Activated gamma-delta T cell treated with Interleukin-2 at 50 U/mL for 16 hours (primary cell): ENCODE measurements at places on chromosomes 2 and 18.

GRCh38 chr2:136243638-136244535 lies 125.9 kb upstream of the CXCR4 start:
- no peak for DNase-seq

GRCh38 chr2:63834401-63834800 lies 7.3 kb upstream of the UGP2 start:
- no peak for DNase-seq

GRCh38 chr2:70966681-70967080 lies 11.7 kb upstream of the ANKRD53 start:
- DNase-seq: no peak

DNA sequence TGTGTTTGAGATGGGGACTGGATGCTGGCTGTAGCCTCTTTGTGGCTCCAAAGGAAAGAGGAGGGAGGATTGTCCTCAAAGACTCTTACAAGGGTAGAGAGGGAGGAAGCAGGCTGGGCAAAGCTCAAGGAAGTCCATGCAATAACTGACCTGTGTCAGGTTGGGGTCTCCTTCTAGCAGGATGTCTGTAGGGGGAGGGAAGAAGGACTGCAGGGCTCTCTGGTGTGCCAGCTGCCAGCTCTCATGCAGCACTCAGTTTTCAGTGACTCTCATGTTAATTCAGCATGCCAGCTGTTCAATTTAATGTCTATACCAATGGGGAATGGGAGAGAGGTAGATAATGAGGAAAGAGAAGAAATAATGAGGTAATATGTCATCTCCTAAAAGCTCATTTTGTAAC lies 85.3 kb upstream of the RANBP2 start:
- no peak for DNase-seq

DNA sequence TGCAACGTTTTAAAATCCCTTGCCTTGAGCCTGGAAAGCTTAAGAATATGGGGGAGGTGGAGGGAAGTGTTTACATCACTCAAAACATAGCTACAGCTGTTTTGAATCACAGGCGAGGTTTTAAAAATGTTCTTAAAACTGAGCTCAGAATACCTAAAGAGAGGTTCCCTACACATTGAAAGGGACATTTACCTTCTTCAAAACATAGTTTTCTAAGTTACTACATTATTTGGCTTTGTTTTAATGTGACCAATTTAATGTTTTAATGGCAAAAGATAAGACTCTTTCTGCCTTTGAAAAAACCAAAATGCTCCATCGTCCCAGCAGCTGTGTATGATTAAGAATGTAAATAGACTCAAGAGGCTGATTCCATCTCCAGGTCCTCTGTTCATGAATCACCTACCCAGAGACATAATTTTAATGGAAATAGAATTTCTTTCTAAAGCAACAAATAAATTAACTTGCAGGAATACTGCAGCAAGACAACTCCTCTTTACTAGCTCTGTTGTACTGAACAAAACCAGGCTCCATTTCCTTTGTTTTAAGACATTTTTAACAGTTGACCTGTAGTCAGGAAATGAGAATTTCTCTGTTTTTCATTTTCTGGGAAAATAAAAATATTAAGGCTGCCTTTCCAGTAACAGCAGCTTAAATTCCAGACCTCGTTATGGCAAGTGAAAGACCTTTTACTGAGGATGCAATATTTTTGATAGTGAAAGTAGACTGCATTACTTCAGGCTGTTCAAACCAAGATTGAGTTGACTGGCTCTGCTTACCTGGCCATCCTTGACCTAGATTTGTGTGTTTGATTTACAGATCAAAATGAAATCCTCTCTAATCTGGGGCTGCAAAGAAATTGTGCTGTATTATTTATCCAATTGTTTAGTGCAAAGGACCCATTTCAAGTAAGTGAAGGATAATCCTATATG lies 33.7 kb upstream of the WDR75 start:
- no peak for DNase-seq

- no peak for DNase-seq
Observed at GRCh38 chr18:47560723-47561715, 309.6 kb upstream of the SKOR2 start.

DNA sequence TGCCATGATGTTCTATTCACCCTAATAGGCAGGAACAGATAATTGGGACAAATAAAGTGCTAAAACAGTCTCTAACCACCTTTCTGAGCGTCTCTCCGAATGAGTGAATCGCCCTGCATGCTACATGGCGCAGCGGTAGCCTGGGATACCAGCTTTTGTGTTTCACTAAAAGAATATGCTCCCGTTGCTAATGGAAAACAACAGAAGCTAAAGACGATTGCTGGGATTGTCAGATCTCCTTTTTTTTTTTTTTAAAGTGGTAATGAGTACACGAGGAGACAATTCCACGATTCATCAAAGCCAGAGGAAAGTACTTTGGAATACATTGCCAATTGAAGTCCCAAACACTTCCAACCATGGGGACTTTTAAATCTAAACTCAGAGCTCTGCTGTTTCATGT lies 1815.3 kb upstream of the CELF4 start:
- DNase-seq: no peak

GRCh38 chr2:218320704-218321336 lies 28.5 kb upstream of the TMBIM1 start:
- no peak for DNase-seq

DNA sequence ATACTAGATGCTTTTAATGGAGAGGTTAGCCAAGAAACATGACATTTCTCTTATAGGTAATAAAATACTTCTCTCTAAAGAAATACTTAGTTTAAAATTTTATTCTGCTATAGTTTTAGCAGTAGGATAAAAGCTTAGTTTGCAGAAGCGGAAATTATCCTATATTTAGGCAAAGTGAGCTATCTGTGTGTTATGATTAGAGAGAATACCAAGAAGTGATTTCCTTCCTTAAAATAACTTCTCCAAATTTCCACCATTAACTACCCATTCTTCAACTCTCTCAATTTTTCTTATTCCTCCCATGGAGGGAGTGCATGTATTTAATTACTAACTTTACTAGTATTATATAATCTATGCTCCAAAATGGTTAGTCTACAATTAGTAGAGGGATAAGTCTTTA lies 15.8 kb upstream of the IL1RL1 start:
- DNase-seq: no peak

- no peak for DNase-seq
Observed at GRCh38 chr2:23346781-23347180, 38.2 kb upstream of the KLHL29 start.

GRCh38 chr2:230906471-230907230 lies 18.4 kb downstream of the GPR55 start:
- no peak for DNase-seq

- no peak for DNase-seq
Observed at GRCh38 chr2:20225294-20226151, 593 bp upstream of the SDC1 start.

DNA sequence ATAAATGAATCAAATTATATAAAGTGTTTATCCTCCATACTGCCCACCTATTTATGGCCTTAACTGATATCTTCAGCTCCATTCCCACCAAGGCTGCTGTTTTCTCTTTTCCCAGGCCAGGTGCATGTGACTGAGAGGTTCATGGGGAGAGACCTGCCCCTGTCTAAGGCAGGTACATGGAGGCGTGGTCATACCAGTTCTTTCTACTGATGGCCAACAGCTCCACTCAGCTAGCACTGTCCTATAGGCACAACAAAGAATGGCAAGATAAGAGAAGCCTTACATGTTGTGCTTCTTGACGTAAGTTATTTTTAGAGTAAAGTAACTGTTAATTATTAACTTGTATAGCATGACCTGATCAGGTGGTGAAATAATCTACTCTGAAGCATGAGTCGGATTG lies 16.8 kb downstream of the AKAIN1 start:
- DNase-seq: no peak

DNA sequence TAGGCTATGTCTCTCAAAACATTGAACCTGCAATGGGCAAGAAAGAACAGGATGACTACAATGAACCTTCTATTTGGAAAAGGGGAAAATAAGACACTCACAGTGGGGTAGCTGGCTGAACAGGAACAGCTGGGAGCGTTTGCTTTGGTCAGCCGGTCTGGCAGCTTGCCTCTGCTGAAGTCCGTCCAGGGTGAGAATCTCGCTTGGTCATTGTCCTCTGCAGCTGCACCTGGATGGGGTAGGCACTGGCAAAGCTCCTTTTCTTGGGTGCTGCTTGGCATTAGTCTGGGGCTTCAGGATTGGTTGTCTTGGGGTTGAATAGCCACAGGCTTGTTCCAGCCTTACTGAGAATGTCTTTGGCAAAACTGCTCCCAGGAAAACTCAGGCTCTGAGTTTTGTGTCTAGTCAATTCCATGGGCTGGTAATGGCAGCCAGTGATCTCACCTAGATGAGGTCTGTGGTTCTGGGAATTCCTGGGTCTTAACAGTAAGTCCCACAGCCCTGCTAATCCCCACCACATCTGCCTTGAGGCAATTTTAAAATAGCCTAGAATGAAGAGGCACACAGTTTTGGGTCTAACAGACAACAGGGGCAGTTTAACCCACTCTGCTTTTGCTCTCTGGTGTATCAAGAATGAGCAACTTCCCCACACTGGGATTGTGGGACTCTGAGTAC lies 13.4 kb downstream of the NEDD4L start:
- no peak for DNase-seq

DNA sequence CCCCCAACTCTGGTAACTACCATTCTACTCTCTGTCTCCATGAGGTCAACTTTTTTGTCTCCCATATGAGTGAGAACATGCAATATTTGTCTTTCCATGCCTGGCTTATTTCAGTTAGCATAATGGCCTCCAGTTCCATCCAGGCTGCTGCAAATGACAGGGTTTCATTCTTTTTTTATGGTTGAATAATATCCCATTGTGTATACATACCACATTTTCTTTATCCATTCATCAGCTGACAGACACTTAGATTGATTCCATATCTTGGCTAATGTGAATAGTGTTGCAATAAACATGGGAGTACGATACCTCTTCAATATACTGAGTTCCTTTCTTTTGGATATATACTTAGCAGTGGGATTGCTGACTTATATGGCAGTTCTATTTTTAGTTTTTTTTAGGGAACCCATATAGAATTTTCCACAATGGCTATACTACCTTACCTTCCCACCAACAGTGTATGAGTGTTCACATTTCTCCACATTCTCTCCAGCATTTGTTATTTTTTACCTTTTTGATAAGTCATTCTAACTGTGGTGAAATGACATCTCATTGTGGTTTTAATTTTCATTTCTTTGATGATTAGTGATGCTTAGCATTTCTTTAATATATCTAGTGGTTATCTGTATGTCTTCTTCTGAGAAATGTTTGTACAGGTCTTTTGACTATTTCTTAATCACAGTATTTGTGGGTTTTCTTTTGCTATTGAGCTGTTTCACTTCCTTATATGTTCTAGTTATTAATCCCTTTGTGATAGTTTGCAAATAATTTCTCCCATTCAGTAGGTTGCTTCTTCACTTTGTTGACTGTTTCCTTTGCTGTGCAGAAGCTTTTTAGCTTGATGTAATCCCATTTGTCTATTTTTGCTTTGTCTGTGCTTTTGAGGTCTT lies 112.2 kb downstream of the SRBD1 start:
- DNase-seq: no peak

DNA sequence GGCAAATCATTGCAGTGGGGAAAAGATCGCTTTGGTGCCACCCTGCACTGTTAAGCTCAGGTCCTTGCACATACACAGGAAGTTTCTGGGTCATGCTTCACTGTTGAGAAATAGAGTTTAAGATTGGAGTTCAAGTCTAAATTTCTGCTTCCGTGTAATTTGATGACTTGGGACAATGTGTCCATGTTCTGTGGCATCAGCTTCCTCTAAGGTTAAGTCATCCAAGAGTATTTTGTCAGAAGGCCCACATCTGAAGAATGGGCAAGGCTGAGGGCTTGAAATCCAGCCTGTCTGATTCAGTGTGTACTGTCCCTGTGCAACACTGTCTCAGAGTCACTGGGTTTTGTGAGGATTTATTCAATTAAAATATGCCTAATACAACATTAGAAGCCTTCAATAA lies 880.7 kb downstream of the SUCLG1 start:
- DNase-seq: no peak

GRCh38 chr2:144081272-144081671 lies 438.6 kb downstream of the ZEB2 start:
- DNase-seq: no peak

GRCh38 chr2:239606741-239607516 lies 206.1 kb upstream of the HDAC4 start:
- DNase-seq: no peak
